Fibroblast of mammary gland (primary cell): ENCODE measurements at places on chromosomes 5 and 9.

GRCh38 chr9:34332076-34332964 lies 3.0 kb downstream of the NUDT2 start:
- peak; percentile 62 for DNase-seq

DNA sequence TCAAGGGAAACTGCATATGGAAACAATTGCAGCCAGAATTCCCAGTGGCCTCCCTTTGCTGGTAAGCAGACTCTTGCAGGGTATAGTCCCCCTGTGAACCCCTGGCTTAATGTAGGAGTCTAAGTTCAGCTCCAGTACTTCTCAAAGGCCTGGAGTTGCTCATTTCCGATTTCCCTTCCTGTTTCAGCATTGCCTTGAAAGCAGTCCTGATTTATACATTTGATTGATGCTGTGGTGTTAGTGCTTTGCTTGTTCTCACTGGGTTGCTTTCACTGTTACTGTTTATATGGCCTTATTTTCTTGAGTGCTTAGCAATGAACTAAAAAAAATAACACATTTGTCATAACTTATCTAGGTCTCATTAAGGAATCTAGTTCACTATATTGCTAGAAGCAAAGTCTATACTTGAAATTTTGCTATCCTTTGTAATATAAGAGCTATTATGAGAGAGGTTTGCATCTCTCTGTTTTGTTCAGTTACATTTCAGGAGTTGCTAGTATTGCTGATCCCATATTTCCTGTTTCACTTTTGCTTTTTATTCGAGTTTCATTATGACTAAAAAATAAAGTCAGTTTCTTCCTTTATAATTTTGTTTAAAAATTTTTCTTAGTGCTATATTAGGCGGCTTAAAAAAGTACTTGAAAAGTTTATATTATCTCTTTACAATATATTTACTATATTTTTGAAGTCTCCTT lies 122.4 kb upstream of the NMUR2 start:
- no peak for DNase-seq

GRCh38 chr5:176570044-176570443 lies 20.9 kb downstream of the CDHR2 start:
- DNase-seq, result peak; percentile 40

DNA sequence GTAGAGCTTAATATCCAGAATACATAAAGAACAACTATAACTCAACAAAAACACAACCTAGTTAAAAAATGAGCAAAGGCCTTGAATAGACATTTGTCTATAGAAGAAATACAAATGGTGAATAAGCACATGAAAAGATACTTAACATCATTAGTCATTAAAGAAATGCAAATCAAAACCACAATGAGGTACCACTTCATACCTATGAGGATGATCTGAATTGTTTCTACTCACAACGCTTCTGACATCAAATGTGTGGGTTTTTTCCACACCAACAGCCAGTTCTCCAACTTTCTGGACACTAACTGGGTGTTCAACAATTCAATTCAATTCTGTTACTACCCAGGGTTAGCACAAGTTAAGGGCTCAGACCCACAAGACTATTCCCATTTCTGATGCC lies 22.0 kb downstream of the SREK1IP1 start:
- DNase-seq, result peak; percentile 34

DNA sequence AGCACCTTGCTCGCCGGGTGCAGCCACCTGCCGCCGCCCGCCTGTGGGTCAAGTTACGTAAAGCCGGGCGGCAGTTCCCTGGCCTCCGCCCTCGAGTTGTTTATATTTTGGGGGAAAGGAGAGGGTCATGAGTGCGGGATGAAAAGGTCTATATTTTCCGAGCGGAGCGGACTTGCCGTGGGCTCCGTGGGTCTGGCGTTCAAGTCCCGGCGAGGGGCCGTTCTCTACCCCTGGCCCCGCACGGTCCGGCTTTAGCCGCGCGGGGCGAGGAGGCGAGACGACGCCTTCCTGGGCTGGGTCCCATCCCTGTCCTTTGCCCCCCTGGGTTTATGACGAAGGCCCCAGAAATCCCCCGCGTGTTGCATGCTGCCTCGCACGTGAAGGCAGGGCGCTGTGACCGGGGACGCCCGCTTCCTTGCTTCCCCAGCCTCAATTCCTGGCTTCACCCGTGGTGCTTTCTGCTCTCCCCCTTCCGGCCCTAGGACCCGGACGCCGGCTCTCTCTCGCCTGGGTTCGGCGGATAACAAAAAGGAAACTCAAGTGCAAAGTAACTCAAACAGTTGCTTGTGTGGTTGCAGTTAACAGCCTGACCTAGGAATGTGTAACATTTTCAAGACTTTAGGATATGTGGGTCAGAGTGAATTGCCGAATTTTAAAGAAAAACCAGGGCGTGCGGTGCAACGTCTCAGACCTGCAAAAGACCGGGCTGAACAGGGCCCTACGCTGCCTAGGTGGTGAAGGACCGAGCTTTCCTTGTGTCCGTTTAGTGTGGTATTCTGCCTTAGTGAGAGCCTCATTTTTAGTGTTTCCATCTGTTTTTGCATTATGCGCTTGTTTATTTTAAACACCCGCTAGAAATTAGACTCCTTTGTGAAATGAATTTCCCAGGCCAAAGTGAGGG lies 810 bp downstream of the VPS13A start:
- DNase-seq, result peak; percentile 14

- no peak for DNase-seq
These were observed 46.6 kb upstream of the JAK2 start for GRCh38 chr9:4938496-4938895.

DNA sequence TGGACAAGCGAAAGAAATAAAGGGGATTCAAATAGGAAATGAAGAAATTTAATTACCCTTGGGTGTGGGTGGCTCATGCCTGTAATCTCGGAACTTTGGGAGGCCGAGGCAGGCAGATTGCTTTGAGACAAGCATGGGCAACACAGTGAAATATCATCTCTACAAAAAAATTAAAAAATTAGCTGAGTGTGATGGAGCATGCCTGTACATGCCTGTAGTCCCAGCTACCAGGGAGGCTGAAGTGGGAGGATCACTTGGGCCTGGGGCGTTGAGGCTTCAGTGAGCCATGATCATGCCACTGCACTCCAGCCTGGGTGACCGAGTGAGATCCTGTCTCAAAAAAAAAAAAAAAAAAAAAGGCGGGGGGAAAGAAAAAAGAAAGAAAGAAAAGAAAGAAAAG lies 4.0 kb upstream of the RCL1 start:
- DNase-seq, result no peak

DNA sequence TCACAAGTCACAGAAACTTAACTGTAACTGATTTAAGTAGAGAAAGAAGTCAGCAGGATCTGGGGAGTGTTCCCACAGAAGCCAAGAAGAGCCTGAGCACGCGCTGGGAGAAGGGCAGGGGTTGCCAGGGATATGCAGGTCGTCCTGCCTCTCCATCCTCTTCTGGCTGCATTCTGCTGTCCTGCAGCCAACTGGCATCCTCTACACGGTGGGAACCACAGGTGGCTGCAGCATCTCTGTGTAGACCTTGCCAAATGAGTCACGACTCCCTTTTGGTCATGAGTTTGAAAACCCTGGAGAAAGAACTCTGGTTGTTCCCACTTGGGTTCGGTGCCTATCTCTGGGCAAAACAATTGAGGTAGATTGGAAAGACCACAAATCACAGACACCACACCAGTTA lies 38.4 kb upstream of the PCA3 start:
- peak; percentile 28 for DNase-seq

- no peak for DNase-seq
These were observed 984 bp upstream of the RAD23B start for GRCh38 chr9:107281922-107282667.

- no peak for DNase-seq
These were observed 169.0 kb downstream of the FBXL17 start for GRCh38 chr5:108212775-108213346.

GRCh38 chr5:75472973-75473372 lies 38.5 kb downstream of the CERT1 start:
- no peak for DNase-seq

DNA sequence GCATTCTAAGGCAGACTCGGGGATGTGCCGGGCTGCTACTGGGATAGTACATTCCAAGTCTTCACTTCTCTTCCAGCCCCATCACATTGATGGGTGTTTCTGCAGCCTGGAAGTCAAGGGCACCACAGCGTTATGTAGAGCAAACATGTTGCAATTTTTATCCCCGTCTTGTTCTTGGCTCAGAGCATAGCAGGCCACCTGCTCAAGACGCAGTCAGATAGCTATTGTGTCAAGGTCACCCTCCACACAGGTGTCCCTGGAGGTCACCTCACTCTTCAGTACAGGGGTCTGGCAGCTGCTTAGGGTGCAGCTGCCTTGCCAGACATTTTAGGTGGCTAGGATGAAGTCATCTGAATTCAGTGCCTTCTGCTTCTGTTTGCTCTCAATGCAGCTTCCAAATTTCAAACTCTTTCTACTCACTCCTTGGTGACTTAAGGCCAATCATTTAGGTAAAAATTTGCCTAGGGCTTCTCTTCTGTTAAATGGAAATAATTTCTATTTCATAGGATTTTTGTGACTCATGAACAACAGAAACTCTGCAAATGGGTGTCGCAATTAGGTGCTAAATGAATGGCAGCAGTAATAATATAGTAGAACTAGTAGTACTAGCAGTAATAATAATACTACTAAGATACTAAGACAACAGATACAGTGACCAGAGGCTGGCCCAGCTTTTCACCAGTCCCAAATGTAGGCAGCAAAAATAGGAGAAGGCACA lies 24.3 kb downstream of the KCNV2 start:
- DNase-seq, result no peak

GRCh38 chr5:157175071-157175612 lies 5.5 kb upstream of the ITK start:
- no peak for DNase-seq

DNA sequence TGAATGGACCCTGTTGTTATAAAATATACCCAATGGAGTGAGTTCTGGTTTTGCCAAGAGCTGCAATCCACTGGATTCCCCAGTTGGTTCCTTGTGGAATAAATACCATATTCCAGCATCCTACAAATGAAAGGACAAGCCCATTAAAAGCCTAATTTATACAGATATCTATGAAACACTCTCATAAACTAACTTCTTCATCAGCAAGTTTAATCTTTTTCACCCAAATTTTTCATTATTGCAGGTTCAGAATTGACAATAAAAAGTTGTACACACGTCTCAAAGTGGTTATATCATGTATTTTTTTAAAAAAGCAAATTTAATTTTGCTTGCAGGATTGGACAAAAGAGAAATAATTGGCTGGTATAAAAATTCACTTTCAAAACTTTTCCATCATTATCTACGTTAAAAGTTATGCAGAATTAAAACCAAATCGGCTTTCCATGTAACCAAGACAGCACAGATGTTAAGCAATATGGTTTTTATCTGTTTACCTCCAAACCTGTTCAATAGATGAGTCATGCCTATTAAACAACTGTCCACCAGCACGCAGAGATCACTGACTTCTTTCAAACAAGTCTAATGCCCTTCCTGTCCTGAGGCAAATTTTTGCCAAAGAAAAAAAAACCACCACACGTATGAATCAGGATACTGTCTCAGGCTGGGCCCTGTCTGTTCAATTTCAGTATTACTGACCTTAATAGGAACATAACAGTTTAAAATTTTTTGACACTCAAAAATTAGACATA lies 42.5 kb downstream of the CEMIP2 start:
- DNase-seq, result peak; percentile 83

DNA sequence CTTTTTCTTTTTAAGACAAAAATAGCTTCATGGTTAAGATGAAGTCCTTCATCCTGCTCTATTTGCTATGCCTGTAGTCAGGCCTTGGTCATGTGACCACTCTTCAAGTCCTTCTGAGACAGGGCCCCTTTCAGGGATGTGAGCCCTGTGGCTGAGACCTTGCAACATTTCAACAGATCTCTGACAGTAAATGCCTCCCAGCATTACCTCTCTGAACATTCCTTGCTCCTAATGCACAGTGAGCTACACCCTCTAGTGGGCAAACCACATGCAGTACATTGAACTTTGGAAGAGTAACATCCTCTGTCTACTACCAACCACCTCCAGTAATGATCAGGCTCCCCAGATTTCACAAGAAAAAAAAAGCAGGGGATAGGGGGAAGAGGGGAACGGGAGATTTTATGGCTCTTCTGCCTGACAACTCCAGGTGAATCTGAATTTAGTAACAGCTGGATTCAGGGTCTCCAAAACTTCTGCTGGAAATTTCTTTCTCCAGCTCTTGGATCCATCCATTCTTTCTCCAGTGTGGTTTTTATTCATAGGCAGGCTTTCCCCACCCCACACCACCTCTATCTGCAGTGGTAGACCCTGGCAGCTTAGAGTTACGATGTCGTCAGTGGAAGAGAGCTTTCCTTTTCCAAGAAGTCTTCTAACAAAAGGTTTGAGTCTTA lies 8.9 kb upstream of the FBXO38 start:
- peak; percentile 69 for DNase-seq

DNA sequence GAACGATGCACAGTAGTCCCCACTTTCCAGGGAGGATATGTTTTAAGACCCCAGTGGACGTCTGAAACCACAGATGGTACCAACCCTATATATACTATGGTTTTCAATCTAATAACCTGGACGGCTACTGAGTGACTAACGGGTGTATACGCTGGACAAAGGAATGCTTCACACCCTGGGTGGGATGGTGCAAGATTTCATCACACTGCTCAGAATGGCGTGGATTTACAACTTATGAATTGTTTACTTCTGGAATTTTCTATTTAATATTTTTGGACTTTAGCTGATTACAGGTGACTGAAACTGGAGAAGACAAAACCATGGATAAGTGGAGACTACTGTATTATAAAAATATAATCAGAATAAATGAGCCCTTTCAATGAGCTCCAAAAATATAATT lies 147.6 kb upstream of the TRIM32 start:
- no peak for DNase-seq

GRCh38 chr9:93896496-93897033 lies 58.6 kb downstream of the BARX1 start:
- DNase-seq, result no peak

GRCh38 chr5:137563646-137564397 lies 64.7 kb upstream of the SPOCK1 start:
- peak; percentile 97 for DNase-seq

GRCh38 chr9:114321759-114322158 lies 1.1 kb upstream of the ORM1 start:
- DNase-seq, result peak; percentile 63

DNA sequence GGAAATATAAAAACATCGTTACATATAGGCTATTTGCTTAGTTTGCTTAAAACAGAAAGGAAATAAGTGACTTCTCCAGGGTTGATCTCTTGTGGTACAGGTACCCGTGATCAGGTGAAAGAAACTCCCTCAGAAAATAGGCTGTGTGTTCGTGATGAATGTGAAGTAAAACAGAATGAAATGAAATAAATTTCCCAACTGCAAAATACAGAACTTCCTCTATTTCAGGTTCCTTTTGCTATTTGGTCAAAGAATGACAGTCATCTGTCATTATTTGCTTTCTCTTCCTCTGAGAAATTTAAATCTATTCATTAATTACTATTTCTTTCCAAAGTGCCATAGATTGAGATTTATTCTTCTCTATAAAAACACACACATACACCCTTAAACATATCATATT lies 408.1 kb downstream of the FAM170A start:
- DNase-seq, result no peak

GRCh38 chr5:108749128-108749861 lies 1.6 kb downstream of the FER start:
- peak; percentile 9 for DNase-seq

GRCh38 chr9:132804576-132805295 lies 73.3 kb downstream of the AK8 start:
- DNase-seq, result no peak

- DNase-seq, result no peak
These were observed 18.1 kb upstream of the RPL26L1 start for GRCh38 chr5:172941067-172941516.

- peak; percentile 32 for DNase-seq
These were observed 63.9 kb downstream of the PCDH1 start for GRCh38 chr5:141814064-141814964.

GRCh38 chr9:92058723-92059444 lies 56.3 kb downstream of the SPTLC1 start:
- DNase-seq, result no peak
